ENCODE measurements at places on chromosomes 1 and 21.

GRCh38 chr1:29754573-29755375 is 518.5 kb downstream of the PTPRU start:
- DNase-seq, result peak; percentile 44

- no peak for DNase-seq
Measured at GRCh38 chr1:24951337-24951736, 21.3 kb upstream of the RUNX3 start.

- no peak for DNase-seq
Measured at GRCh38 chr1:94324178-94324544, 86.8 kb upstream of the ARHGAP29 start.

DNA sequence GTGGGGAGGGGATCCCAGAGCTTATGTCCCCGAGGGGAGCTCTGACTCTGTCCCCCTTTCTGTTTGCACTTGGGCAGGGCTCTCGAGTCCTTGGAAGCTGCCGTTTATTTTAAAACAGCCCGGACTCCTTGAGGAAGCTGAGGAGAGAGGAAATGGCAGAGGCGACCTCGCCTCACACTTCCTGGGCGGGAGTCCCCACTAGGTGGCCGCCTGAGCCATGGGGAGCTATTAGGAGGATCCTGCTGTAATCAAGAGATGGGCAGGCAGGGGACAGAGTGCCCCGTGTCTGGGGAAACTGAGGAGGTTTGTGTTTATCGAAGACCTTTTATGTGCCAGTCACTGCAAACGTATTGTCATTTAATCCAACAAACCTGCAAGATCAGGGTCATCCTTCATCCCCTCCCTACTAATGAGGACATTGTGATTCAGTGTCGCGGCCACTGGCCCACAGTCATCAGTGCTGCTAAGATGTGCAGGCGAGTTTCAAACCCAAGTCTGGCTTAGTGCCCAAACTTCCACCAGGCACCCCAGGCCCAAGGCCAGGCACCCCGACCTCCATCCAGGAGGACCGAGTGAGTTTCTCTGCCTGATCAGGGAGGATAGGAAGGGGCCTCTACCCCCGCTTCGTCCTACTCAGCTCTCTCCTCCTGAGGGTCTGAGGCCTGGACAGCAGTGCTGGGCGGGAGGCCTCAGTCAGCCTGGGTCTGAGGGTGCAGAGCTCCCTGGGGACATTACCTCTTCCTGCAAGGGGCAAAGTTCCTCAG is 316.9 kb upstream of the VAMP3 start:
- no peak for DNase-seq

GRCh38 chr1:205069371-205070125 is 14.7 kb downstream of the TMEM81 start:
- DNase-seq, result peak; percentile 64

DNA sequence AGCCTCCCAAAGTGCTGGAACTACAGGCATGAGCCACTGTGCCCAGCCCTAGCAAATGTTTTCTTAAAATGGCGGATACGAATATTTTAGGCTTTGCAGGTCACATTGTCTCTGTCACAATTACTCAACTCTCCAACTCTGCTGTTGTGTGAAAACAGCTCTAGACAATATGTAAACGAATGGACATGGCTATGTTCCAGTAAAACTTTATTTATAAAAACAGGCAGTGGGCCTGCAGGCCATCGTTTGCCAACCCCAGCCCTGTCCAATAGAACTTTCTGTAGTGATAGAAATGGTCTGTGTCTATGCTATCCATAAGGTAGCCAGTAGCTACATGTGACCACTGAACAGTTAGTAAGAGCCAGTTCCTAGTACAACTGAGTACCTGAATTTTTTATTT is 4.3 kb upstream of the FBXO6 start:
- DNase-seq, result no peak

Data from type B pancreatic cell (in vitro differentiated cells).